ENCODE measurements at places on chromosomes 2 and 18.

- no peak for DNase-seq
These were observed 118.1 kb upstream of the FN1 start for GRCh38 chr2:215553946-215554345.

GRCh38 chr2:102483086-102483485 lies 10.1 kb downstream of the SLC9A4 start:
- no peak for DNase-seq

- no peak for DNase-seq
These were observed 94.1 kb downstream of the KLHL29 start for GRCh38 chr2:23478933-23479683.

DNA sequence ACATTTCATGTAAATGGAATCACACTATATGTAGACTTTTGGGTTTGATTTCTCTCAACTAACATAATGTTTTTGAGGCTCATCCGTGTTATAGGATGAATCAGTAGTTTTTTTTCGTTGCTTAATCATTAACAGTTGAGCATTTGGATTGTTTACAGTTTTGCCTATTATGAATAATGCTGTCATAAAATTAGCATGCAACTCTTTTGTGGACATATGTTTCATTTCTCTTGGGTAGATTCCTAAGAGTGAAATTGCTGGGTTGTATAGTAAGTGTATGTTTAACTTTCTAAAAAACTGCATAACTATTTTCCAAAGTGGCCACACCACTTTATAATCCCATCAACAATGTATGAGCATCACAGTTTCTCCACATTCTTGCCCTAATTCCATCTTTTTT lies 7.7 kb upstream of the RHBDD1 start:
- no peak for DNase-seq

- no peak for DNase-seq
These were observed 26.0 kb downstream of the CROCC2 start for GRCh38 chr2:240932001-240932723.

GRCh38 chr2:12763486-12763885 lies 46.8 kb downstream of the TRIB2 start:
- no peak for DNase-seq

- no peak for DNase-seq
These were observed 355.9 kb downstream of the PIK3C3 start for GRCh38 chr18:42310956-42311355.

DNA sequence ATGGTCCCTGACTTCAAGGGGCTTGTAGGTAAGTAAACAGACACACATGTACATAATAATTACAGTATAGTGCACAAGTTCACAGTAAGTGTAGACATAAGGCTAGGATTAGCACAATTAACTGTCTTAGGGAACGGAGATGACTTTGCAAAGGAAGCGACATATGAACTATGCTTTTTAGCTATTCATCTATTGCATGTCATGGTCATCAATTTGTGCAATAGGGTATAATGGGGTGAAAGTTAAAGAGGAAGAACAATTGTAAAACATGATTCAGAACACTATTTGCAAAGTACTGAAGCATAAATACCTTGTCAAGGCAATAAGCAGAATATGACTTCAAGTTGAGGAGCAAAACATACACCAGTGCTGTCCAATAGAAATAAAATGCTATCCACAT lies 112.3 kb upstream of the SLC8A1 start:
- DNase-seq = no peak

DNA sequence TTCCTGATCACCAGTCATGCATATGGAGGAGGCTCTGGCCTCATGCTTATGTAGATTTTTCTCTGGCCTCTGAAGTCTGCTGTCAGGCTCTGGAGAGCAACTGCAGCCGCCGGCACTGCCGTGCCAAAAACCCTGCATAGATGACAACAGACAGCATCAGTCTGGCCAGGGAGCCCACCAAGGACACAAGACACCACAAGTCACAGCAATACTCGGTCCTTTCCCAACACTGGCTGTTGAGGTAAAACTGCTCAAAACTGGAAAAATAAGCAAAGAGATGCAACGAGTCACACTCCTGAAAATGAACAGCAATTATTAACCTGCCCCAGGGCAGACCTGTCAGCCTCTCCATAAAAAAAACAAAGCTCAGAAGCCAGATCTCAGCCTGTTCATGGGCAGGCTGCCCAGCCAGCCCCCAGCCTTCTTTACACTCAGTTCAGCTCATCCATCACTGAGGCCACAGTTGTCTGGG lies 186.0 kb upstream of the RAB6C start:
- no peak for DNase-seq

DNA sequence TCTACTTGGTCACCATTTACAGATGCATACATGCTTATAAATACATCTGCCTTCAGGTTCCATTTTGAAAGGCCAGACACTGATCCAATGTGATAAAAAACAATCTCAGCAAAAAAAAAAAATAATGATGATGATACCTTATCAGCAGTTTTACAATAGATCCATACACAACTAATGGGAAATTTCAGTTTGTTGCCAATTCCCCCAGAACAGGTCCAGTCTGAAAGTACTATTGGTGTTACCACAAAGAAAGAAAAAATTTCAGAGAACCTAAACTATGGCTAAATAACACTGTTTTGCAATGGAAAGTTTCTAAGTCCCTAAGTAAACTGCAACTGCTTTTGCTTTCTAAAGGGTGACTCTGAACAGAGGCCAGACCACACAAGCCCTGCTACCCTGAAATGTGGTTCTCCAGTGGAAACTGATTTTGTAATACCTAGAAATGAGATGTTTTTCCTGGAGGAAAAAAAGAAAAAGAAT lies 54.1 kb downstream of the LPIN2 start:
- no peak for DNase-seq

DNA sequence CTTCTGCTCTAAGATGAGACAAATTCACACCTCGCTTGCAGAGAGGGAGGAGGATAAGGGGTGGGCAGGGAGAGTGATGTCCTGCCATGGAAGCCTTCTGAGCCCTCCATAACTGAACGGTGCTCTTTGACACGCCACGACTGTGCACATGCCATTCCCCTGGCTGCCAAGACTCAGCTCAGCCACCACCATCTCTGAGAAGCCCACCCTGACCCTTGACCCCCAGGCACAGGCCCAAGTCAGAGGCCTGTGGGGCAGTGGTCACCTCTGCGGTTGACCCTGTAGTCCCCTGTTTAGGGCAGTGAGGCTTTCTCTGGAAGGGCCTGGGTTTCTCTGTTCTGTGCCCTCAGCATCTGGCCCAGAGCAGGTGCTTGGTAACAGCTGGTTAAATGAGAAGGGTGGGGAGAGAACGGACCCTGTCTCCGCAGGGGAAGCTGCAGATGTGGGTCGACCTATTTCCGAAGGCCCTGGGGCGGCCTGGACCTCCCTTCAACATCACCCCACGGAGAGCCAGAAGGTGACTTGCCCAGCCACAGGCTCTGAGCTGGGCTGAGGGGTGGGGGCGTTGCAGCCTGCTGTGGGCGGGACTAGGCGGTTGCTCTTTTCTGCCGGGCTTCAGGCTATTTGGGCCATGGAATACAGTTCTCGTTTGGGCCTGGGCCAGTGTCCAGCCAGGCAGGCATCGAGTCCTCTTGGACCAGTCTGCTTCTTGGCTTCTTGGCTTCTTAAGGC lies 215.1 kb downstream of the DYSF start:
- DNase-seq = no peak

DNA sequence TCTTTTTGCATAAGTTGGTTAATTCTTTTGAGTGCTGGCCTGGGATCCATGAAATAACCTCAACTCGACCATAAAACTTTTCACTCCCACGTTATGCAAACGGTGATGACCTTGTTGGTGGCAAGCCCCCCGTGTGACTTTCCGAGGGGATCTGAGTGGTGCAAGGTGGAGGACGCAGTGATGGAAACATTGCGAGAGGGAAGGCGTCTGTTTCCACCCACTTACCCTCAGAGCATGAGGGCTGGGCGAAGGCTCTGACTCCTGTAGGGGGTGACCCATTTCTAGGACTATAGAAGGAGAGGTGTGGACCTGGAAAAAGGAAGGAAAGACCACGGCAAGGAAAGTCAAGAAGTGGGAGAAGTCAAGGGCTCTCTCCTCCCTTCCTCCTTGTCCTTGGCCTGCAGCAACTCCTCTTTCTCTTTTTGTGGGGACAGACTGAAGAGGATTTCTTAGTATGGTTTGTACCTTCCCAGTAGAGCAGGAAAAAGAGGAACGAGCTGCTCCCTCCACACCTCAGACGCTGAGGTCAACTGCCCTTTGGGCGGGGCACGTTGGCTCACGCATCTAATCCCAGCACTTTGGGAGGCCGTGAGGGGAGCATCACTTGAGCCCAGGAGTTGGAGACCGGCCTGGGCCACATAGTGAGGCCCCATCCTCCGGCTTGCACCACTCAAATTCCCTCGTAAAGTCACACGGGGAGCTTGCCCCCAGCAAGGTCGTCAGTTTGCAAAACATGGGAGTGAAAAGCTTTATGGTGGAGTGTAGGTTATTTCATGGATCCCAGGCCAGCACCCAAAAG lies 15.5 kb upstream of the CD8A start:
- no peak for DNase-seq

GRCh38 chr2:112048887-112049286 lies 6.2 kb upstream of the TMEM87B start:
- DNase-seq = no peak

DNA sequence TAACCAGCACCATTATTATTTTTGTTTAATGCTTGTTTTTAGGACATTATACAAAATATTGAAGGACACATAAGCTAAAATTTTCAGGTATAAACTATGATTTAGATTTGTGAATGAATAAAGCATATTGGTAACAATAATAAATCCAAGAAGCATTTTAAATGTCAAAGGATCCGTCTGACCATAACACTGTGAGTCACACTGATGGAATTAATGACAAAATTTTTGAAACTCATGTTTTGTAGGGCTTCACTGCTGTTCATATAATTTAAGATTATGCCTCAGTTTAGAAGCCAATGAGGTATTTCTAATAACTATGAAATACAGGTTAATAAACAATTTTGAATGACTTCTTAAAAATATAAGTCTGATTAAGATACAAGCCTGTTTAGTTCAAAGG lies 124.6 kb downstream of the TMEFF2 start:
- DNase-seq = no peak

DNA sequence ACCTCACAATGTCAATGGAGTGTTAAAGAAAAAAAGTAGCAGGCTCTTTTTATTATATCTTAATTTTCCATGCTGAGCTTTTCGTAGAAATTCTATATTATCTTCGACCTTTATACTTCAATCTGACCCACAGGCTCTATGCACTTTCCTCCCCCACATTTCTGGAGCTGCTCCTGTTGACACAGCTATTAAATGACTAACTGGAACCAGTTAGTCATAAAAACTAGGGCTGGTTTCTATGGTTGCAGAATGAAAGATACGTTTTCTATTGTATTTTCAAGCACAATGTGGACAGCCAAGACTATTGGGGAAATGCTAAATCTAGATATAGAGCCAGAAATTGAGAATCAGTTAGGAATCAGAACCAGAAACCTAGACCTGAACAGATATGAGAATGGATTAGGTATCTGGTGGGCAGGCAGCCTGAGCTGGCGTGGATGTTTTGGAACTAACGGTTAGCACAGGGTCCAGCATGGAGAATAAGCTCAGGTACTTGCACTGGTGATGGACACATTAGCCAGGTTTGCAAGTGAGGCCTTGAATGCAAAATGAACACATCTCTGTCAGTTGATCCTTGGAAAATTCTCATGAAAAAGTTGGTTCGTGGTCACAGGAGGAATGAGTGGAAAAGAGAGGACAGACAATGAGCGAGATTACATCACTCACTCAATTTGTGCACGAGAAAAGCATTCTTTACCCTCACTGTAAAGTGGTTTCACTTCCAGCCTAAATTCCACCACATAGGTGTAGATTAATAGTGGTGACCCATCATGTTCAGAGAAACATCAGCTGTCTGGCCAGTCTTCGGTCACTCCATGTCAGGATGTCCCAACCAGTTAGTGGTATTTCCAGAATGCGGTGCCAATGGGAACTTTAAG lies 144.6 kb upstream of the EPHA4 start:
- DNase-seq = no peak

DNA sequence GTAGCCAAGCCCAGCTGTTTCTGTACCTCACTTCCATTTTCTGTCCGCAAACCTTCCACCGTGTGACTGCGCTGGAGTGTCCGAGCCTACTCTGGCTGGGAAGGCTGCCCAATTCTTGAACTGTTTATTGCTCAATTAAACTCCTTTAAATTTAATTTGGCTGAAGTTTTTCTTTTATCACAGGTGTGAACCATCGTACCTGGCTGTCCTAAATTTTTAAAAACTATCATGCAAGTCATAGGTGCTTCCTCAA lies 6.2 kb upstream of the RNU2-63P start:
- DNase-seq = no peak

DNA sequence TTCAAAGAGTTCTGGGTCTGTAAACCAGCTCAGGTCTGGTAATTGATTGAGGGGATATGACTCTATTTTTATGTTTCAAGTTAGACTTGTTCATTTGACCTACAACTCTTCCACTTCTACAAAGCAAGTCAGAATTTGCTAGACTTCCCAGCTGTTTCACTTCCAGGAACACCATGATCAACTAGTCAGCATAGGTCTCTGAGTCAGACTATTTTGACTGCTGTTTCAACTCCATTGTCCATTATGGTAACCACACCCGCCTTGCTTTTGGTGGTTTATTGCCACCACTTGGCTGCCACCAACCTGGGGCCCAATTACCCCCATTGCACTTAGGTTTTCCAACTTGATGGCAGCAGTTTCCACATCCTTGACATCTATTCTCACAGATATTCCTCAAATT lies 116.6 kb downstream of the LAMA3 start:
- no peak for DNase-seq

GRCh38 chr2:146527166-146527565 lies 1317.7 kb upstream of the ACVR2A start:
- no peak for DNase-seq

GRCh38 chr18:55735199-55735855 lies 147.3 kb upstream of the TCF4 start:
- no peak for DNase-seq

- DNase-seq = no peak
These were observed 396.2 kb upstream of the HS6ST1 start for GRCh38 chr2:128714851-128715312.

DNA sequence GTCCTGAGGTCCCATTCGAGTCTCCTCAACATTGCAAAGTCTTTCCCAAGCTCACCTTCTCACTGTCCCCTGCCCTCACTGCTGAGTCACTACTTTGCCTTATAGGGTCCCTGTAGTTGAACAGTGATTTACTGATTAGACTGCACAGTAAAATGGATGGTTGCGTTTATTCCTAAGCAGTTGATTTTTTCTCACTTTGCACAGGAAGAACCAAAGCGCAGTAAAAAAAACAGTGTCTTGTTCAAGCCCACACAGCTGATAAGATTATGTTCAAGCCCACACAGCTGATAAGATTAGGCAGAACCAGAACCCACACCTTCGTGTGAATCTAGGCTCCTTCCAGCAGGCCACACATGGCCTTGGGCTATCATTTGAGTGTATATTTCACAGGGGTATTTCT lies 215.3 kb upstream of the COPS8 start:
- DNase-seq = no peak

- DNase-seq = no peak
These were observed 47.9 kb downstream of the E2F6 start for GRCh38 chr2:11417946-11418585.

DNA sequence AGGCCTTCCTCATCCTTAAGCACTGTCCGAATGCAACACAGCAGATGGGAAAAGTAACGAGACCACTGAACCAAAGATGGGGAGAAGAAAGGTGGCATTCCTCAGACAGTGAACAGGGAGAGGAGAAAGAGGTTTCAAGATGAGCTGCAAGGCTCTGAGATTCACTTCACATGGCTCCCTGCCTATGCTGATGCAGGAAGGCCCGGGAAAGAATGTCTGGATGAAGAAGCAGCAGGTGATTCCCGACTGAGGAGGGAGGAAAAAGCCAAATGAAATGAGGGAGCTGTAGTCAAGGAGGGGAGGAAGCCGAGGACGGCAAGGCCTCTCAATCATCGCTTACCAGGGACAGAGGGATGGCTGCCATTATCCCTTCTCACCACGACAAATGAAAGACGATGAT lies 98.5 kb upstream of the BOD1L2 start:
- DNase-seq = no peak

All from glomerular endothelial cell (primary cell).